ENCODE measurements at places on chromosomes 2 and 18. TPM values are rescaled to one million over a fixed set of nuclear protein-coding genes. Genes with fewer than 3 reads are reported as not detected.

The SLC4A3 gene
- 3.5 TPM for total RNA-seq

The CXCR4 gene
- total RNA-seq = 1.6 TPM

DNA sequence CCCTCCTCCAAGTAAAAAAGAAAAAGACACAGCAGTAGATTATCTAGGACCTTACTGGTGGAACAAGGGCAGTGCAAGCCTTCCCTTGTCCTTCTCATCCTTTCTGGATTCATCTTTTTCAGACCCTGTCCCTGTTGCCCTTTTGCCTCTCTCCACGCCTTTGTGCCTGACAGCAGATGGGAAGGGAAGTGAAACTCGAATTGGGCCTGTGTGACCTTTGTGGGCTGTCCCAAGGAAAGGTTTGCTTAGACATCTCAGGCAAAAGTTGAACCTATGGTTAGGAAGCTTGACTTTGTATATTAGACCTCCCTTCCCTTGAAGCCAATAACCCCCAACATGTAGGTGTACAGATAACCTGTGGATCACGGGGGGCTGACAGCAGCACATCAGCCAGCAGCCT is 185.3 kb downstream of the PRKCE start:
- no peak for DNase-seq

- DNase-seq = no peak
Measured at GRCh38 chr2:175019566-175020327, 14.6 kb upstream of the CHN1 start.

DNA sequence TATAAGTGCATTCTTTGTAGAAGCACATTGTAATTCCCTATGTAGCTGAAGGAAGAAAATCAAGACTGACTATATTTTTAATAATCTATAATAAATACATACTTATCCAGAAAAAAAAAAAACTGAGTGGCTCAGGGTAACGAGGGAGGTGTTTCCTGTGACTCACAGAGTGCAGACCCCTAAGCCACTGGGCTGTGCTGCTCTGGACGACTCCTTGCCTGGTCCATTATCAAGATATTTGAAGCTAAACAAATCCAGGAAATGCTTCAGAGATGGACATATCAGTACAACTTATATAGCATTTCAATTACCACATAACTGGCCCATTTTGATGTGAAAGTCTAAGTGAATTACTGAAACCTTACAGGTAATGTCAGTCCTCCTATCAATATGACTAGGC is 80.6 kb downstream of the PIGN start:
- no peak for DNase-seq

GRCh38 chr18:32213693-32214092 is 23.9 kb downstream of the MEP1B start:
- peak; percentile 19 for DNase-seq

- DNase-seq = peak; percentile 33
Measured at GRCh38 chr2:10901160-10901939, 10.4 kb upstream of the KCNF1 start.

- DNase-seq = peak; percentile 66
Measured at GRCh38 chr2:101736861-101737291, 39.4 kb downstream of the MAP4K4 start.

GRCh38 chr2:167318581-167318980 is 430.3 kb downstream of the XIRP2 start:
- DNase-seq = no peak

DNA sequence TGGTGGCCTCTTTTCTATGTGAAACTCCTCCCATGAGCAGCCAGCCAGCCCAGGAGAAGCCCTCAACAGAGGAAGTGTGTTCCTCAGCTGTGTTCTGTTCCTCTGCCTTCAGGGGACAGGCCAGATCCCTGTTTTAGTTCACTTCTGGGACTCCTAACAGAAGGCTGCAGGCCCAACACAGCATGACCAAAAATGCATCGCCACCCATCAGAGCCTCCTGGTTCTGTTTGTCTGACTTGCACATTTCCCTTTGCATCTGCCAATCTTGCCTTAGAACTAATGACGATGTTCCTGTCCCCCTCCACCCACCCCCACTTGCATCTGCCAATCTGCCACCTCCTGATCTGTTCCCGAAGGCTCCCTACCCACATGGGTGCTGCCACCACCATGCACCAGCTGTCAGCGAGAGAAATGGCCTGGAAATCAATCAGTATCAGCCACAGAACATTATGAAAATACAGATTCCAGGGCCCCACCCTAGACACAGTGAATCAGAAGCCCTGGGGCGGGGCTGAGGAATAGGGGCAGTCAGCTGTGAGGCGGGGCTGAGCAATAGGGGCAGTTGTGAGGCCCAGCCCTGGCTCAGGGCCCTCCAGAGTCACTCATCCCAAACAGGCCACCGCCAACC is 51.0 kb downstream of the FAM168B start:
- no peak for DNase-seq

DNA sequence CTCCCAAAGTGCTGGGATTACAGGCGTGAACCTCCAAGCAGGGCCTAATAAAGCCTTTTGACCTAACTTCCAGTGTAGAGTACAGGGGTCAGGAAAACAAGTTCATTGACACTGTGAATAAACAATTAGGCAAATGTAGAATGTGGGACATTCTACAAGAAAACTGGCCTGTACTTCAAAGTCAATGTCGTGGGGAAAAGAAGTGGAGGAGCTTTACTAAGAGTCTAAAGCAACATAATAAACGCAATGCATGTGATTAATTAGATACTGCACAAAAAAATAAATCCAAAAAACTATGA is 3.6 kb upstream of the RRM2 start:
- DNase-seq = no peak

GRCh38 chr2:129479892-129480291 is 499.6 kb upstream of the RAB6C start:
- no peak for DNase-seq

GRCh38 chr2:121148481-121148880 is 136.5 kb downstream of the TFCP2L1 start:
- no peak for DNase-seq

Data from renal cortical epithelial cell (primary cell).